ENCODE measurements at places on chromosomes 11 and 22.

- no peak for DNase-seq
Observed at GRCh38 chr11:78929207-78929905, 354.7 kb upstream of the NARS2 start.

GRCh38 chr22:49976439-49977175 is 16.0 kb downstream of the PIM3 start:
- DNase-seq, result no peak

- DNase-seq, result no peak
Observed at GRCh38 chr22:45731798-45732495, 60.3 kb downstream of the ATXN10 start.

GRCh38 chr22:38415046-38415445 is 40.0 kb downstream of the KCNJ4 start:
- DNase-seq, result no peak

- DNase-seq, result no peak
Observed at GRCh38 chr11:133966921-133967598, 10.3 kb upstream of the IGSF9B start.

GRCh38 chr11:19433367-19433766 is 192.6 kb upstream of the E2F8 start:
- no peak for DNase-seq

- no peak for DNase-seq
Observed at GRCh38 chr22:36814801-36815200, 2.0 kb downstream of the PVALB start.

DNA sequence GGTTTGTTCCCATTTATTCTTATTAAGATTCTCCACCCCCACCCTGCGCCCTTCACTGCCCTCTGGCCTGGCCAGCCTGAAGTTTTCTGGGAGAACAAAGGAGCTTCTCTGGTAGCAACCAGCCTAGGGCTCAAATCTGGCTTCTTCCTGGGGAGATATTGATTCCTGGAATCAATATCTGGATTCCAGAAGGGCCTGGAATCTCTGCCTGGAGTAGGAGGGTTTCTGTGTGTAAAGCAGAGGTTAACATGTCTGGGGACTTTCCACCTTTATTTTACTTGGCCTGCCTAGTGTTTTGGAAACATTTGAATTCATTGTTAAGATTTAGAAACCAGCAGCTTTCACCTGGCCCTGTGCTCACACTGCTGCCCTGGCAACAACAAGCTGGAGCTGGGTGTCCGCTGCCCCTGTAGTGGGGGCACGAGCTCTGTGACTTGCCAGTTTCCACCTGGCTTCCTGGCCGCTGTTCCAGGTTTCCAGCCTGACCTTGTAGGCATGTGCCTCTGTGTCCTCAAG is 5.5 kb downstream of the C11orf91 start:
- DNase-seq, result no peak

- DNase-seq, result no peak
Observed at GRCh38 chr22:45418770-45419138, 5.3 kb downstream of the RIBC2 start.

DNA sequence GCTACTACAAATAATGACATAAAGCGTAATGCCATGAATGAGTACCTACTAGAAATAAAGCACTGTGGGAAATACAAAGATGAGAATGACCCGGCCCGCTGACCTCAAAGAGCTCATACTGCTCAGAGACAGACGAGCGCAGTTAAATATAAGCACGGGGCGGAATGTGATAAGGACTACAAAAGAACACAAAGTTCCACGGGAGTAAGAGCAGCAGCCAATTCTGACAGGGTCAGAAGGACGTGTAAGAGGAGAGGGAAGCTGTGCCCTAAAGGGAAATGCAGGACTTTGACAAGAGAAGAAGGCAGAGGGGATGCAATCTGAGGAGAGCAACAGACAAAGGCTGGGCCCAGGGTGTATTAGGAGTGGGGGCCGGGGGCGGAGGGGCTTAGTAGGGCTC is 314.6 kb downstream of the LARGE1 start:
- no peak for DNase-seq
